Activated gamma-delta T cell treated with Interleukin-2 at 50 U/mL for 16 hours (primary cell): ENCODE measurements at places on chromosomes 7 and 10.

- DNase-seq: no peak
Measured at GRCh38 chr7:127736511-127736910, 84.5 kb downstream of the SND1 start.

GRCh38 chr7:113953553-113953952 is 34.7 kb upstream of the PPP1R3A start:
- no peak for DNase-seq

DNA sequence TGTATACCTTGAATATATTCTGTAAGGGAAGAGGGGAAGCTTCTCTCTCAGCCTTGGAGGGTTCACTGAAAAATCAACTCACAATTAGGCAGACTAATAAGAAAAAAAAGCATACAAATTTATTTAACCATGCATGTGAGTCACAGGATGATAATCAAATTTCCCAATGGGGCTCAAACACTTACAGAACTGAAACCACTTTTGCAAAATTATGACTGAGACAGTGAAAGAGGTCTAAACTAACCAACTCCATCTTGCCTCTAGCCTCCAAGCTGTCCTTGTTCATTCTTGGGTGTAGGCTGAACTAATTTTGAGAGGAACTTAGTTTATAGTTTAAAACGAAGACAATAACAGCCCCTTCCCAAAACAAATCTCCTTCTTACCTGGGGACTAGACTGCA is 618.3 kb upstream of the AUTS2 start:
- no peak for DNase-seq

DNA sequence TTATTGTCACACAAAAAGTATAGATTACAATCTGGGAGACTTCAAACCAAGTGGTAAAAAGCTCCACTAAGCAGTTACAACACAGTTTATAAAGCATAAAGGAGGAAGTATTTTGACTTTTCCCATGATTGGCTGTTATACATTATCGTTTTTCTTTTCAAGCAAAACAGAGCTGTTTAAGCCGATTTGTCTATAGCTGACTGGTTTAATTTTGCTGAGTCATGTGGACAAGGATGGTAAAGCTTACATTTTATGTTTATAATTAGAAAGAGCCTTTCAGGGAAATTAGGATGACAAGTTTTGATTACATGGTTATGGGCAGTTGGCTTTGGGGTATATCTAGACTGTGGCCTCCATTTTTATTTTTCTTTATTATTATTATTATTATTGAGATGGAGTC is 152.5 kb upstream of the STK17A start:
- no peak for DNase-seq

DNA sequence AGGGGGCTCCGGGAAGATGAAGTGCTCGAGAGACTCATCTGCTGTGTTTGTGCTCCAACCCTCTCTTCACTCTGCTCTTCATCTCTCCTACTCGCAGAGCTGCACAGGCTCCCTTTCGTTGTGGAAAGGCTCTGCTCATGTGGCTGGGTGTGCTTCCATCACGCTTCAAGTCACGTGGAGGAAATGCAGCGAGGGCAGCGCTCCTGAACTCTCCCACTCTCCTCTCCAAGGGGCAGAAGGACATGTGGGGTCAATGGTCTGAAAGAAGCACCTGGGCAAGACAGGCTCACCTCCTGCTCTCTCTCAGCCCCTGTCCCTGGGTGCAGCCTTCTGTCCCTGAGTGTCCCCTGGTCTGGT is 72.6 kb downstream of the USP6NL start:
- no peak for DNase-seq

DNA sequence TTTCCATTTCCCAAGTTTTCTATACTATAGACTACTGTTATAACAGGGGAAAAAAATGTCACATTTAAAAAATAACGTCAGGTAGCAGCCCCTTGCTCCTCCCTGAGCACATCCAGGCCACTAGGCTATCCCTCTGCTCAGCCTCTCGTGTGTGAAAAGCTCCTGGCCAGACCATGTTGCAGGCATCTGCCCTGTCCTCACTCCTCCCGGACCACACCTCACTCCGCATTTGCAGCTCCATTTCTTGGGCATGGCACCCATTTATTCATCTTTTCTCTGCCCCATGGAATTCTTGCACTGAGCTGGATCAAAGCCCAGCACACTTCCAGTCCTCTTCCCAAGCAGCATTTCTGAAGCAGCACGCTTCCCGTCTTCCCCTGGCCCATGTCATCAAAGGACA is 1.4 kb upstream of the GDF2 start:
- no peak for DNase-seq

- no peak for DNase-seq
Measured at GRCh38 chr10:128868481-128868880, 598.6 kb upstream of the MGMT start.

GRCh38 chr7:106736508-106737201 is 75.7 kb upstream of the CCDC71L start:
- peak; percentile 33 for DNase-seq

- no peak for DNase-seq
Measured at GRCh38 chr7:45324683-45325237, 167.2 kb downstream of the RAMP3 start.

GRCh38 chr10:1651270-1651966 is 85.9 kb downstream of the ADARB2 start:
- DNase-seq: no peak

GRCh38 chr7:2926896-2927405 is 82.8 kb upstream of the GNA12 start:
- DNase-seq: no peak

DNA sequence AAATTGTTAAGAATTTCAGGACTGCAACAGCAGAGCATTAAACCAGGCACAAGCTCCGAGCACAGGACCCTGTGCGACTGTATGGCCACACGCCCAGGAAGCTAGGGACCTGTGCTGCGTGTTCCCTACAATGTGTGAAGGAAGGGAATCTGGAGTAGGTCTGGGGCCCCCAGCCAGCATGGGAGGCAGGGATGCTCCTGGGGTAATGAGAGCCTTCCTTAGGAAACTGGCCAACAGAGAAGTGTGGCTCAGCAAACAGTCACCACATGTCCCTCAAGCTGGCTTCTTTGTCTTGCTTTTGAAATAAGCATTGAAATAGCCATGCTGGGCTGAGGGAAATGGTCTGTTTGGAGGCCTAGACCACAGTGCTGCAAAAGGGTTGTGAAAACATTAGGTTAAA is 8.2 kb downstream of the BLNK start:
- no peak for DNase-seq

DNA sequence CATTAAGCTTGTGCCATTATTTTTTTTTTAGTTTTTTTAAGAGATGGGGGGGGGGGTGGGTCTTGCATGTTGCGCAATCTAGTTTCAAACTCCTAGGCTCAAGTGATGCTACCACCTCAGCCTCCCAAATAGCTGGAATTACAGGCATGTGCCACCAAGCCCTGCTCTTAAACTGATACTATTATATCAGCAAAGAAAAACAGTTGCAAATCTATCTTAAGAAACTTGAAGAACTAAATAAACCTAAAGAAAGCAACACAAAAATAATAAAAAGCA is 47.5 kb downstream of the BRAF start:
- DNase-seq: no peak

DNA sequence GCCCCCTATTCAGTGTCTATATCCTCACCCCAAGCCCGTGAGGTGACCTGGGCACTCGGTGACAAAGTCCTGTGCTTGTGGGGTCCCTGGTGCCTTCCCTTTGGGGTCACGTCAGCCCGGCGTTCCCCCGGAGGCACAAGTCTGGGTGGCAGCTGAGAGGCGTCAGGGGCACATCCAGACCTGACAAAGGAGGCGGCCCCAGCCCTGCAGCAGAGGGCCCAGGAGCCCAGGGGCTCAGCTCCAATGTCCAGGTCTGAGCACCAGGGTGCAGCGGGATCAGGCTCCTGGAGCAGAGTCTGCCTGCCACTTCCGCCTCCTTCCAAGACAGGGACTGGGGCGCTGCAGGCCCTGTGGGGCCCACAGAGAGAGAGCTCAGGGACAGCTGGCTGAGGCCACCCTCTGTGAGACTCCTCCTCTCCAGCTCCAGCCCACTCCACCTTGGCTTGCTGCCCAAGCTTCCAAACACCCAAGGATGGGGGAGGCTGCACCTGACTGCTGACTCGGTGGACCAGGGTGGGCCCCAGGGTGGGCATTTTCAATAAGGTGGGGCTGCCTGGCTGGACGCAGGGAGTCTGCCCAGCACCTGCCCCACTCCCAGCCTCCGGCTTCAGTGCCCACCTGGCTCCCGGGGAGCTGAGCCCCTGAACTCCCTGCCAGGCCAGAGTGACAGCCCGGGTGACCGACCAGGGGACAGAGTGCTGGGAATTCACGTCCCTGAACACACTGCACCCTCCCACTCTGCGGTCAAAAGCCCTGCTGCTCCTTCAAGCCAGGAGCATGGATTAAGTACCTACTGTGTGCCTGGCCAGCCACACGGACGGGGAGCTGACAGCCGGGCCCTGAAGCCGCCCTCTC is 1.0 kb upstream of the KNDC1 start:
- no peak for DNase-seq

DNA sequence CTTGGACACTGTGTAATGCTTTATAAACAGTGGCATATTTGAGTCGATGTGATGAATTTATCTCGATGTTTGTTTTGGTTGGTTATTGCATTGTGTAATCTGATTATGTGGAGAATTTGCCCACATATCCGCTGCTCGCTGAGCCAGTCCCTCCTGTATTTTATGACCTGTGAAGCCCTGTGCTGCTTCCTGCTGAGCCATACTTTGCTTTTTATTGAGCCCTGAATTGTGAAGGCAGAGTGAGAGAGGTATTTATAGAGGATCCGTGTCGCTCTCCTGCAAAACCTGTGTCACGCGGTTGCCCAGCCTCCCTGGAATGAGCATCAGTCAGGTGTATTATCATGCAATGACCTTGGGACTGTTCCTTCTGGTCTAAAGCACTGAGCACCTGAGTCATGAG is 253.7 kb downstream of the ARHGAP21 start:
- no peak for DNase-seq

DNA sequence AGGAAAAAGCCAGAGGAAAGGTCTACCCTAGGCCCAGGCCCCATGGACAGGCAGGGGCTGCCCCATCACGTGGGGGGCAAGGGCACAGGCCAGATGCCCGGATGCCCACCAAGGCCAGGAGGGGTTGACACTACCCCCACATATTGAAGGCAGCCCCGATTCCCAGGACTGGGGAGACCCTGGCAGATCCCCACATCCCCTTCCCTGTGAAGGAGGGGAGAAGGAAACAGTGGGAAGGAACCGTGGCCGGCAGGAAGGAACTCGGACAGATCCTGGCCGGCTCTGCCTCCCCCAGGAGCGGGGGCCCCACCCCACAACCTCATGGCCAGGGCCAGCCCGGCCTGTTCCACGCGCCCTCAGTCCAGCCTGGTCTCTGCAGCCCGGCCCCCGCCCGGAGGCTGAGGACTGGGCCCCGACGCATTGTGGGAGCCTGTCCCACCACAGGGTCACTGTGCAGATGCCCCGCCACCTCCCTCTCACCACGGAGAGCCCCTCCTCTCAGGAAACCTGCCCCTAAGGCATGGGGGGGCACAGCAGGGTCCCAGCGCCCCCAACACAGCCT is 41.3 kb downstream of the PAPOLB start:
- DNase-seq: no peak

DNA sequence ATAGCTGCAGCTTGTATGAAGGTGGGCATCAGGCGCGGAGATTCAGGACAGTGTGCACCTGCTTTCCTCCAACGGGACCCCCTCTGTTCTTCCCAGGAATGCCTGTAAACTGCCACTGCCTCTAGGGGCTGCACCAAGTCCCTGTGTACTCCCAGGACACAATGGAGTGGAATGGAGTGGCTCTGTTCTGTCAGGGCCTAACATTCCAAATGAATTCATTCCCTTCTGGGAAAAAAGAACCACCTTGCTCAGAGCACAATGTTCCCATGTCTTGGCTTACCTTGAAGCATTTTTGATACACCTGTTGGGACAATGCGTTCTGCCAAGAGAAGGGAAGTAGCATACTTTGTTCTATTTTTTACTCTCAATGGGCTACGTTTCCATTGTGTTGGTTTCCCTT is 339.4 kb downstream of the FRMD4A start:
- no peak for DNase-seq

DNA sequence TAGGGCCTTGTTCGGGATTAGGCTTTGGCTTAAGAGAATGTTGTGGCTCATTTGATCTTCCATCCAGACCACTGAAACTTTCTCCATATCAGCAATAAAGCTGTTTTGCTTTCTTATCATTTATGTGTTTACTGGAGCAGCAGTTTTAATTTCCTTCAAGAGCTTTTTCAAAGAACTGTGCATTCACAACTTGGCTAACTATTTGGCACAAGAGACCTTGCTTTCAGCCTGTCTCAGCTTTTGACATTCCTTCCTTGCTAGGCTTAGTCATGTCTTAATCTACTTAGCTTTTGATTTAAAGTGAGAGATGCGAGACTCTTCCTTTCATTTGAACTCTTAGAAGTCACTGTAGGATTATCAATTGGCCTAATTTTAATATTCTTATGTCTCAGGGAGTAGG is 19.1 kb upstream of the AKR1B1 start:
- DNase-seq: no peak

DNA sequence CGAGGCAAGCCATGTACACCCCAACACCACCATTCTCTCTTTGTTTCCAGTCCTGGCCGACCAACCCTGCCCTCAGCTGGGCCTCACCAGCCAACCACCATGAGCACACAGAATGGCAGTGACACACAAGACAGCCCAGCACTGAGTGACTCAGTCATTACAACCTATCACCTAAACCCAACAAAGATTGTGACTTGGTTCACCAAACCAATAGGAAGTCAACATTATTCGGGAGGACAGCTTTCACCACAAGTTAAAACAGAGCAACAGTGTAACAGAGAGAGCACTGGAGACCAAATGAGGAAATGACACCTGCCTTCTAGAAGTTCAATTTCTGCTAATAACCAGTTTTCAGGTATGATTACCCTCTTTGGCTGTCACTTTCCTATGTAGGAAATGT is 72.1 kb downstream of the DNMBP start:
- no peak for DNase-seq

DNA sequence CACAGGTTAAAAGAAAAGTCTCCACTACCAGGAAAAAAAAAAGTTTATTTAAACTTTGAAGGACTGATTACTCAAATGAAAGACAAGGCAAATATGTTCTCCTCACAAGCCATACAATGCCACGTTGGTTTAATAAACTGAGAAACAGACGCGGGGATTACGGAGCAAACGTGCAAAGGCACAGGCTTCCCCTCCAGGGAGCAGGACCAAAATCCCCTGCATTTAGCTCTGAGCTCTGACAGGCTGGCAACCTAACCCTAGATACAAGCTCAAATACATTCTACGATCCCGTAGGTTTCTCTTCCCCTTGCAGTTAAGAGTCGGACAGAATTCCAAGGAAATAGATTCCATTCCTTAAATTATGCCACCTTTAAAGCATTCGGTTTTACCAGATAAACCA is 7.7 kb upstream of the GRB10 start:
- DNase-seq: no peak

- no peak for DNase-seq
Measured at GRCh38 chr7:101950450-101951119, 133.2 kb downstream of the CUX1 start.

DNA sequence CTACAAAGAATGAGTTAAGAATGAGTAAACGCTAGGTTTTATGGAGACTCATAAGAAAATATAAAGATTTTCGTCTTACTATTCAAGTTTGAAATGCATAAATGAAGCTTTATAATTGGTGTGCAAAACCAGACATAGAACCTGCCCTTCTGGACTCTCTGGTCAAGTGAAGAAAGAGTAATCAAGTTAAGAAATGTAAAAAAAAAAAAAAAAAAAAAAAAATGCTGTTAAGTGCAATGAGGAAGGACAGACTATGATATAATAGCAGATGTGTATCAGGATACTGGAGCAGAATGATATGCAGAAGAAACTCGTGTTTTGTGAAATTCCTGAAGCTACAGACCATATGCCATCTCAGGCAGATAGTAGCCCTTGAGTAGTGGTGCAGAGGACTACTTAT is 5.6 kb downstream of the PCGF5 start:
- no peak for DNase-seq
